ENCODE measurements at places on chromosomes 5 and 9.

DNA sequence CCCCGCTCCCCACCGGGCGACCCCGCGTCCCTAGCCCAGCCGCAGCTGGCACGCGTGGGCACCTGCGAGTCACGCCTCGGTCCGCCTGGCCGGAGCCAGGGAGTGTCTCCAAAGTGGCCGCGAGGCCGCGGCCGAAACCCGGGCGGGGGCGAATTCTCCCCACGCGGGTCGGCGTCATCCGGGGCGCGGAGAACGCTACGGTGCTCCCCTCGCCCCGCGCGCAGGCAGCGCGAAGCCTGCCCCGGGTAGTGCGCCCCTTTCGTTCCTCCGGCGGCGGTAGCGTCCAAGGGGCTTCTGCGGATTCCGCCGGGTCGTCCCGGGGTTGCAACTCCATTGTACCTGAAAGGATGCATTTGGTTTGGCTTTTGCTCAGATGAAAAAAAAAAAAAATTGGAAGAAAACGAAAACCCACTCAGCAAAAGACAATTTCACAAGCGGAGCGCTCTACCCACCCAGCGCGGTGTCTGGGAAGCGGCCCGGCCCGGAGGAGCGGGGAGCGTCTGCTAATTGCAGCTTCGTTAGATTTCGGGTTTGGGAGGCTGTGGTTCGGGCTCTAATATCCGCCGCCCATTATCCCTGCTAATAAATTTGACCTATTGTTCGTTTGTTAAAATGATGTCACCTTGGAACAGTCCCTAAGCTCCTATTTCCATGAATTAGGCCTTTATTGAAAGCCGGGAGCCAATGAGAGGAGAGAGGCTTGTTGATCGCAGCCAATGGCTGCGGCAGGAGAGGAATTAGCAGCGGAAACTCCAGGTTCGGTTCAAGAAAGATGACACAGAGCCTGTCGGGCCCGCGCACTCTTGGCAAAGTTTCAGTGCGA lies at the start of gene TLX3:
Gene TLX3 (plus strand): TSS at position 796 of the 823 bp plus-strand sequence. CDS start 118 bp downstream, outside the sequence.
- DNase-seq: peak; percentile 68

GRCh38 chr5:103411711-103412110 lies 150.9 kb downstream of the NUDT12 start:
- DNase-seq: no peak

- DNase-seq: no peak
These were observed 344.2 kb upstream of the CYLC2 start for GRCh38 chr9:102650896-102651295.

DNA sequence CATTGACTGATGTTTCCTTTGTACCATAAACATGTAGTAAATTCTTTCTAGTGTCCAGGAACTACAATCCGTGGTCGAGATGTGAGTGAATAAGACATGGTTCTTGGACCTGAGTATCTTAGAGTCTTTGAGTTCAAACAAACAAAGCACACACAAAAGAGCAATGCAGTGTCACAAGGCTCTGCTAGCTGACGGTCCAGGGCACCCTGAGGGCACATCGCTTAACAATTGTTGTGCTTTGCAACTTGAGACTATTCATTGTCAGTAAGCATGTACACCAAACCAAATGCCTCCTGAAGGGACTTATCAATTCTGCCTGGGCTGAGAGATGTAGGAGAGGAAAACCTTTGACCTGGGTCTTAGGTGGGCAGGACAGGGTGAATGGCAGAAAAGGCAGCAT lies 84.8 kb downstream of the CAMK4 start:
- DNase-seq: no peak

GRCh38 chr5:136042665-136043121 lies 13.9 kb downstream of the TGFBI start:
- DNase-seq: peak; percentile 26

DNA sequence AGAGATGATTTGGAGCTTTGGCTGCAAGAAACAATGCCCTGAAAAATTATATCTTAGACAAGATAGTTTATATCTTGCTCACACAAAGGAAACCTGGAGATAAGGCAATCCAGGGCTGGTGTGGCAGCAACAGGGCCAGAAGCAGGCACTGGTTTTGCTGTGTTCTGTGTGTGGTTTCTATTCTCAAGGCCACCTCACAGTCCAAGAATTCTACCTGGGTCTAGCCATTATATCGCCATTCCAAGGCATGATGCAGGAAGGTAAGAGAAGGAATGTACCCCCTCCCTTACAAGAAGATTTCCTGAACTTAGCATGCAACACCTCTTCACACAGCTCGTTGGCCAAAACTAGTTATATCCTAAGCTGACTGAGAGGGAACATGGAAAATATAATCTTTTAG lies 74.5 kb upstream of the MEGF10 start:
- DNase-seq: no peak

- no peak for DNase-seq
These were observed 25.7 kb upstream of the PPP3R2 start for GRCh38 chr9:101620452-101620851.

DNA sequence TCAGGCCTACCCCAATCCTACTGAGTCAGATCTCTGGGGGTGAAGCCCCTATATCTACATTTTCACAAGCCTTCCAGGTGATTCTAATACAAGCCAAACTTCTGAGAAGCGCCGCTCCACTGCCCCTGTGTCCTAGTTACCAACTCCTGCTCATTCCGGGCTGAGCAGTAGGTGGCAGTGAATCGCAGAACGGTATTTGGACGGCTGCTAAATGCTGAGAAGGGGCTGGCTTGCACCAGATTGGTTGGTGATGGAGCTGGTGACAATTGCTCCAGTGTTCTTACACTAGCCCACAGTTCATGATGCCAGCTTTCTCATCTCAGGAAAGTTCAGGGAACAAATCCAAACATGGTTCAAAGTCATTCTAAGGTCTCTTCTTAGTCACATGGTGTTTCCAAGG lies 31.1 kb upstream of the FGF1 start:
- peak; percentile 80 for DNase-seq

DNA sequence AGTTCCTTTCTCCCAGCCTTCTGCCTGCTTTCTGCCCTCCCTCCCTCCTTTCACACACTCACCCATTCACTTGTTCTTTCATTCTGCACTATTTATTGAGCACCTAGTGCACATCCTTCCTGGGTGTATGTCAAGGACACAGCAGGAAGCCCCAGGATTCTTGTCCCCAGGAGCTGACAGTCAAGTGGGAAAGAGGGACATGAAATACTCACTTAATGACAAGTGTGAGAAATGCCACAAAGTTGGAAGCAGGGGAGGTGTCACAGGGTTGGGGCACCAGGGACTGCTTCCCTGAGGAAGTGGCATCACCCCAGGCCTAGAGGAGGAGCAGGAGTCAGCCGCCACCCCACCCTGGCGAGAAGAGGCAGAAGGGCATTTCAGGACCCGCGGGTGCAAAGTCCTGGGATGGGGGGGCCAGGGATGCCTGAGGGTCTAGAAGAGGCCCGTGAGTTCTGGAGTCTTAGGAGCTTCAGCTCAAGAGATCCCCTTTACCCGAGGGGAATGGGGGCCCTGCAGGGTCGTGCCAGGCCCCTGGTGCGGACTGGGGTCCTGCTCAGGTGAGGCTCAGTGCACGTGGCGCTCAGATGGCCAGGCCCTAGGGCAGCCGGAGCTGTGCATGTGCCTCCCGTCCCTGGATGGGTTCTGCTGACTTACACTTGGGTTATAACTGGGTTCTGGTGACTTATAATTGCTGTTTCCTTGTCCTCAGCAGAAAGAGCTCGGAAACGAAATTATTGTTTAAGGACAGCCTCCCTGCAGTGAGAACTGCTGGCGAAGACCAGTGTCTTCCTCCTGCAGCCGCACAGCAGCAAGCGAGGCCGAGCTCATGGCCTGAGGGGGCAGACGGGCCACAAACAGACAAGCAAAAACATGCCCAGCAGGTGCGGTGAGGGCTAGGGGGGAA lies 16.9 kb upstream of the LAMC3 start:
- no peak for DNase-seq

GRCh38 chr5:142685418-142686209 lies at the start of gene FGF1:
TSS of gene FGF1 (minus strand) at chr5:142686090. CDS start at chr5:142614127, 71,963 bp downstream.
- DNase-seq: no peak

DNA sequence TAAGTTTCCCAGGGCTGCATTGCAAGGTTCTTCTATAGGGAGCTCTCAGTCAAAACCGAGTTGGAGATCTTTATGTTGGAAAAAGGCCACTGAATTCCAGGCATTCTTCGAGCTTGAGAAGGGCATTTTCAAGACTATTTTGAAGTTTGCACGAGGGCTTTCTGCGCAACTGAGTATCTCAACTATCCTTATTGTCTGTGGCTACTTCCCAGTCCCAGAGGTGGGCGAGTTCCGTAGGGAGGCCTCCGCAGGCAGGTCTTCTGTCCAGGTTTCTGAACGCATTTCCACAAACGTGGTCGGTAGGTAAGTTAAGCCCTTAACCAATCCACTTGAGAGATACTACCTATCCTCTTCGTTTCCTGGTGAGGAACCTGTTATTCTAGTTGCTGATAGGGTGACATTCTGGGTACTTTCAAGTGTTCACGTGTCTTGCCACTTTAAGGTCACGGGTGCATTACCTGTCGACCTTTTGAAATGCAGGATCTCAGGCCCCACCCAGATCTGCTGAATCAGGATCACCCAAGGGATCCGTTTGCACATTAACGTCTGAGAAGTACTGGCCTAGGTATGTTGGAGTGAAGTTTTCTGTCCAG lies 51.4 kb upstream of the TJP2 start:
- DNase-seq: peak; percentile 16

- DNase-seq: no peak
These were observed 55.0 kb downstream of the PAPPA start for GRCh38 chr9:116208417-116209232.

DNA sequence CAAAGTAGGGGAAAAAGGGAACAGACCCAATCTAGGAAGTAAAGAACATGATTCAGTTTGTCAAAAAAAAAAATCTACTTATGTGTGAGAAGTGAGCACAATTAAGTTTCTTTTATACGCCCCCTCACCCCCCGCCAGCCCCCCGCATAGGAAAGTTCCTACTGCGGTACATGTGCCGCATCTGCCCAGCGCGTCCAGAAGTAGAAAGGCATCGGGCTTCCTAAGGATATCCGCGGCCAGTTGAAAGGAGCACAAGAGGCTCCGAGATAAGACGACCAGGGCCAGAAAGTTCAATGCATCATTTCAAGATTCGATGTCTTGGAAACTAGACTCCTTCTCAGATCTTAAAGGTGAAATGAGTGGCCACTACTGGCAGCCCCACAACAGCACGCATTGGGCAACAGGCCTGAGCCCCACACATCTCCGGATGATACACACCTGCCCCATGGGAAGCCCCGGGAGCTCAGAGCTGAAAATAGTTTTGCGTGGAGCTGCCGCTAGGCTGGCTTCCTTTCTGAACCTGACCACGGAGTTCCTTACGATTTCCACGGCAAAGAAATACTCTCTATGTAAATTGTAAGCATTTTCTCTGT lies 203.9 kb downstream of the RAB3C start:
- peak; percentile 29 for DNase-seq

All from hematopoietic multipotent progenitor cell treated with erythropoietin and hydrocortisone succinate and interleukin-3 and kit ligand, for 4 days (in vitro differentiated cells).